Activated T-helper 9 cell treated with anti-CD3 and anti-CD28 coated beads, Interleukin-2, amount 50 U/mL, for 16 hours (primary cell): ENCODE measurements at places on chromosomes 4 and X.

GRCh38 chr4:20430259-20430941 is 178.7 kb downstream of the SLIT2 start:
- no peak for DNase-seq

GRCh38 chr4:40170588-40170987 is 26.2 kb upstream of the RHOH start:
- DNase-seq = no peak

DNA sequence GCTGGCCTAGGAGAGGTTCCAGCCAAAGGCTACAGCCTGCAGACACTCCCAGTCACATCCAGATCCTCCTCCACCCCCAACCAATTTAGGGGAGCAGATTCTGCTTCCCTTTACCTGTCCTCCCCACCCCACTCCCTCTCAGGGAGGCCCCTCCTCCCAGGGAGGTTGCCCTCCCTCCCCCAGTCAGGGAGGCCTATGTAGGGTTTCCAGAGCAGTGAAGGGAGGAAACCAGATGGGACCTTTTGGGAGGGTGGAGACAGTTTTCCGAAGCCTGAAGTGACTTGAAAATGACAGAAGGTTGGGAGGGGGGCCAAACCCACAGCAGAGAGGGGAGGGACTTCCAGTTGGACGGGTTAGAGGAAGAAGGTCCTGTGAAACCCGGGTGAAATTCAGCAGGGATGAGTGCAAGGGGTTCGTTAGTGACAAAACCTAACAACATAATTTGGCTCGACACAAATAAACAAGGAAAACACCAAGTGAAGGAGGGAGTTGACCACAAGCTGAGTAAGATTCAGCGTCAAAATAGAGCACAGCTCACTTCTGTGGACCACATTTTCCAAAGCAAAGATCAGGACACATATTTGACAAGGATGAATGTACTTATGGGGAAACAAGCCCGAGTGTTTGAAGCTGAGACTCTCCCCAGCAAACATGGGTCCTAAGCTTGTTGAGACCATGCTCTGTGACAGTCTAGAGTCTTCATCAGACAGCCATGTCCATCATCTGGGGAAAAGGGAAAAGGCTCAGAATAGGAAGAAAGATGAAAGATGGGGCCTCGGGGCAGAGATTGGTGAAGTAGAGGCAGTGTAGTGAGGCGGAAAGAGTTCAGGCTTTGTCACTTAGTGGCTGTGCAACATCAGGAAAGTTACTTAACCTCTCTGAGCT is 46.4 kb downstream of the PRPS1 start:
- DNase-seq = peak; percentile 17

GRCh38 chr4:49032440-49033161 is 46.5 kb downstream of the CWH43 start:
- DNase-seq = no peak

DNA sequence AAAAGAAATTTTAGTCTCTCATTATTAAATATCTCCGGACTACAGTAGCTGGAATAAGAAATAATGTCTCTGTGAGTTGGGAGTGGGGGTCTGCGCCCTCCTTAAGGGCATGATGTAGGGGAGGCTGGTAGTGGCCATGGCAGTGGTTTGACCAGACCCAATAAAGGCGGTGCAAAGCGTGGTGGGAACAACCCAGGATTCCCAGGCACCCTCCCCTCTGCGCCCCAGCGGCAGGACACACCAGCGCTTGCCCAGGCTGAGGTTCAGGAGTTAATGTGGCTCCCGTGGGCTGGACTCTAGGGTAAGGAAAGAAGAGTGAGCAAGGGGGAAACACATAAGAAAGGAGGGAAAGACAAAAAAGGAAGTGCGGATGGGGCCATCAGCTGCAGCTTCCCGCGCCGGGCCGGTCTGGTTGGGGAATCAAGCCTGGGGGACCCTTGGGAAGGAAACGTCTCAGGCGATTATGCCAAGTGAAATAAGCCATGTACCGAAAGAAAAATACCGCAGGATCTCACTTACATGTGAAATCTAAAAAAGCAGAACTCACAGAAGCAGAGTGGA is 157.5 kb upstream of the SMIM31 start:
- DNase-seq = no peak

- peak; percentile 73 for DNase-seq
These were observed at the start of gene TNIP2 for GRCh38 chr4:2755821-2756690. Gene TNIP2 (minus strand): TSS chr4:2756336. CDS start chr4:2756289, 47 bp downstream.

- DNase-seq = no peak
These were observed 15.3 kb downstream of the BMX start for GRCh38 chrX:15515931-15516330.

DNA sequence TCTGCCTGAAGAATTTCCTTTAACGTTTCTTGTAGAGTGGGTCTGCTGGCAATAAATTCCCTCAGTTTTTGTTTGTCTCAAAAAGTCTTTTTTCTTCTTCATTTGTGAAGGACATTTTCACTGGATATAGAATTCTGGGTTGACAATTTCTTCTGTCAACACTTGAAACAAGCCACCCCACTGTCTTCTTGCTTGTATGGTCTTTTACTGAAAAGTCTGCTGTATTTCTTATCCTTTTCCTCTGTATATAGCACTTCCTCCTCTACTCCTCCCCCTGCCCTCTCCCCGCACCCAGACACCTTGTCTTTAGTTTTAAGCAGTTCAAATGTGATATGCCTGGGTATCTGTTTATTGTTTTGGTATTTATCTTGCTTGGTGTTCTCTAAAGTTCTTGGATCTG is 23.3 kb downstream of the SLC9A7 start:
- no peak for DNase-seq

DNA sequence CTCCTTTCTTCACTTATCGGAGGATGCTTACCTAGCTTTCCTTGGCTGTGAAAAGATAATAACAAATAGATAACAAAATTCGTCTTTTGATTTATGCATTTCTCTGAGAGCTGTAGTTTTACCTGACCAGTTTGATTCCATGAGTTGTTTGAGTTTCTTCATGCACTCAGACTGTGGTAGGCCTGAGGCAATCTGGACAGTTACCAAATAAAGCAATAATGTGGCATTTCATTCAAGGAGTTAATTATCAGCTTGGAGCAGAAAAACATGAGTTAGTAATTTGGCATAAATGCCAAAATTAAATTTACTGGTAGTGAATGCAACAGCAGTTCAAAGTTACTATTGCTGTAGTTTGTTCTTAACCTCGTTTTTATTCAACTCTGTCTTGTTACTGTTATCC is 53.5 kb downstream of the FABP2 start:
- no peak for DNase-seq

DNA sequence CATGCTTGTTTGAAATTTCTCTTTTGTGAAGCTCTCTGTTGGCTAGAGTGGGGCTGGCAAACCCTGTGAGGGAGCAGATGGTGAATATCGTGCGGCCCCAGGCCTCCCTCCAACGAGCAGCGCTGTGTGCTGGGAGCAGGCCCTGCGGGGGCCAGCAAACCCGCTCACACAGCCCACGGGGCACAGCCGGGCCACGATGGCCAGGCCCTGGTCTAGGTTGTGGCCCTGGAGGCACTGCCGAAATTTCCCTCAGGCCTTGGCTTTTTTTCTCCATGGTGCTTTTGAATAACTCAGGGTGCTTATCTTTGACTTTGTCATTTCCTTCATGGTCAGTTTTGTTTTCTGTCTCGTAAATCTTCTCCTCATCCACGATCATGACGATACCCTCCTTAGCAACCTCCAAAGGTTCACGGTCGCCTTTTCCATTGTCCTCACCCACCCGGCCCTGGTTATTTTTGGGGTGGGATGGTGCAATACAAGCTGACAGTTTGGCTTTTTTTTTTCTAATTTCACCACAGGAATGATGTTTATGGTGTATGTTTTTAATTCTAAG is 20.7 kb downstream of the PCGF3 start:
- no peak for DNase-seq

- no peak for DNase-seq
These were observed 41.9 kb downstream of the MAMLD1 start for GRCh38 chrX:150405006-150405405.

DNA sequence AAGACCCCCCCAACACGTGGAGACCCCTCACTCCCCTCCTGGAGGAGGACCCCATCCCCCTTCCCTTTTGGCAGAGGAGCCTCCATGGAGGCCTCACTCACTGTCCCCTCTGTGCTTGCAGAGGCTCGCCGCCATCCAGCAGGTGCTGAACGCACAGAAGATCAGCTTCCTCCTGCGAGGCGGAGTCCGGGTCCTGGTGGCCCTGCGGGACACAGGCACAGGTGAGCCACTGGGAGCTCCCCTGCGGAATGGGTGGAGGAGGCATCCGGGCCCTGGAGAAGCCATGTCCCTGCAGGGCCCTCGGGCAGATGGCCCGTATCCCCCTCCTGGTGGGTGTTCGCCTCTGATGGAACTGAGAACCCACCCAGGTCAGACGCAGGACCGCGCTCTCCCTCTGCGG is 206.5 kb downstream of the AFAP1 start:
- DNase-seq = no peak

DNA sequence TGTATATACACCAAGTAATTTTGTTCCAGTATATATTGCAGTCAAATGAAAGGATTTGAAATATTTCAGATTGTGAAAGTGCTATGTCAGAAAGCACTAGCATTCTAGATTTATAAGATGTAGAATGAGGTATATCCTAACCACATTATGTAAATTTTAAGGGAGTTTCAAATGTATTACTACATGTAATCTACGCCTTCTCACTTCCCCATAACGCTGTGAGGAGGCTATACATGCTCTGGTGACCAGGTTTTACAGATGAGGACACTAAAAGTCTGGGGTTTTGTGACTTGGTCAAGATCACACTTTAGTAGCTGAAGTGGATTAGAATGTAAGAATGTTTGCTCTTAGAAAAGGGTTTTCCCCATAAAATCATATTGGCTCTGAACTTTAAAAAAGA is 8.1 kb downstream of the ENPEP start:
- no peak for DNase-seq

DNA sequence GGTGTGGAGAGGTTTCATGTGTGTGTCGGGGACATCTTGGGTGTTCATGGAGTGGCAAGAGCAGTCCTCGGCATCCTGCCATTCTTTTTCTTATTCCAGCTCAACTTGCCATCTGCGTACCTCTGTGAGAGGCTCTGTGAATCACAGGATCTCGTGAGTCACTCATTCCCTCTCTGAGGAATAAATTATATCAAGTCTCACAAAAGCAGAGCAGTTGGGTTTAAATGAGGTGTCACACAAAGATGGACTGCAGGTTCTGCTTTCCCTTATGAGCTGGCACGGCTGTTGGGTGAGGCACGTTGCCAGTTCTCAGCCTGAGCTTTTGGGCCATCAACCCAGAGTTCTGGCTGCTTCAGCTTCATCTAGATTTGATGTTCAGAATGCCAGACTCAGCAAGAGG is 6.8 kb upstream of the OCIAD2 start:
- no peak for DNase-seq

- peak; percentile 1 for DNase-seq
These were observed 209.3 kb downstream of the UGT8 start for GRCh38 chr4:114807759-114808404.

GRCh38 chr4:39846705-39847104 is 131.0 kb downstream of the PDS5A start:
- DNase-seq = no peak

DNA sequence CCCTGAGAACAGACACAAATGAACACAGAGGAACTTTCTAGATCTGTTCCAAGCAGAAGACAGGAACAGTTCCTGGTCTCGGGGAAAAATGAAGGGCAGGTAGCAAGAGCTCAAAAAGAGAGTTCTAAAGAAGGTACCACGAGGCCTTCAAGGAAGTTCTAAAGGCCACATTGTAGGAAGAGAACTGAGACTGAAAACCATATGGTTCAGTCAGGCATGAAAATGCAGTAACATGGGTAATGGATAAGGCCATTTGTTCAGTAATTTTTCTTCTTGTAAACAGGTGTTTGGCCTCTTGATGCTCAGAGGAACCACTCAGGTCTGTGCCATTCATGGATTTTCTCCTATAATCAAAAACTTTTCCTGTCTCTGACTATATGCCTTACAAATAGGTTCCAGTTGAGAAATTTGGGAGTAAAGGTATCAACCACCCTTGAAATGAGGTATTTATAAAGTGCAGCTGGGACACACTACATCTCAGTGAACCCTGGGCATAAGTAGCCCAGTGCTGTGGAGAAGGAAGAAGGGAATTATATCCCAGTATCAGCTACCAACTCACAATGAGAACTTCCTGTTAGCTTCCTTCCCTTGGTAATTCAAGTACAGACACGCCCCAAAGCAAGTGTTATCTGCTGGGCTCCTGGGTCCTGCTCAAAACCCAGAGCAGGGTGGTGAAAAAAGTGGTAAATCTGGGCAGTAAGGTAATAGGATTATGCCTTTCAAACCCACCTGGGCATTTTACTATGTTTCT is 277.9 kb downstream of the KLHL13 start:
- no peak for DNase-seq

DNA sequence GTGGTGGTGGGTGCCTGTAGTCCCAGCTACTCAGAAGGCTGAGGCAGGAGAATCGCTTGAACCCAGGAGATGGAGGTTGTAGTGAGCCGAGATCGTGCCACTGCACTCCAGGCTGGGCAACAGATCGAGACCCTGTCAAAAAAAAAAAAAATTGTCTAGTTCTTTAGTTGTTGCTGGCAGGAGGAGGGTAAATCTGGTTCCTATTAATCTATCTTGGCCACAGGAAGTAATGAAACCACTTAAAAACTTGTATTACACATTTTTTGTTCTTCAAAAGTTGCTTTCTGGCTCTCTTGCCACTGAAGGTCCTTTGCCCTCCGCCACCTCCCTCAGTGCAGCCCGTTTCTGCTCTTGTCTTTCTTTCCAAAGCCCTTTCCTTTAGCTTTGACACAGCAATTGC is 102.9 kb upstream of the ARSJ start:
- DNase-seq = no peak

DNA sequence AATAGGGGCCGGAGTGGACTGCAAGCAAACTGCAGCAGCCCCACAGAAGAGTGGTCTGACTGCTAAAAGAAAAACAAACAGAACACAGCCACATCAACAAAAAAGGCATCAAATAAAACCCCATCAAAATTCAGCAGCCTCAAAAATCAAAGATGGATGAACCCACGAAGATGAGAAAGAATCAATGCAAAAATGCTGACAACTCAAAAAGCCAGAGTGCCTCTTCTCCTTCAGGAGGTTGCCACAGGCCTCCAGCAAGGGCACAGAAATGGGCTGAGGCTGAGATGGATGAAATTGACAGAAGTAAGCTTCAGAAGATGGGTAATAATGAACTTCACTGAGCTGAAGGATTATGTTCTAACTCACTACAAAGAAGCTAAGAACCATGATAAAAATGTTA is 388.6 kb downstream of the PABPC4L start:
- DNase-seq = no peak

DNA sequence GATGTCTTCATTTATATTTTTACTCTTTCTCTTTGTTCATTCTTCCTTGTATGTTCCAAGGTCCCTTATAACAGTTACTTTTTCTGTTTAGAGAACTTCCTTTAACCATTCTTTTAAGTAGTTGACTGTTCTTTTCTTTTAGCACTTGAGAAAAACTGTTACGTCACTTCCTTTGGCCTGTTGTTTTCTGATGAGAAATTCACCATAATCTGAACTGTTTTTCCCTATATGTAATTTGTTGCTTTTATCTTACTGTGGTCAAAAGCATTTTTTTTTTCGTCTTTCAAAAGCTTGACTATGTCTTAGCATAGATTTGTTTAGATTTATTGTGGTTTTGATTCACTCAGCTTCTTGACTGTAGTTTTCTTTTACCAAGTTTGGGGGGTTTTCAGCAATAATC is 1660.3 kb upstream of the PCDH10 start:
- DNase-seq = no peak

DNA sequence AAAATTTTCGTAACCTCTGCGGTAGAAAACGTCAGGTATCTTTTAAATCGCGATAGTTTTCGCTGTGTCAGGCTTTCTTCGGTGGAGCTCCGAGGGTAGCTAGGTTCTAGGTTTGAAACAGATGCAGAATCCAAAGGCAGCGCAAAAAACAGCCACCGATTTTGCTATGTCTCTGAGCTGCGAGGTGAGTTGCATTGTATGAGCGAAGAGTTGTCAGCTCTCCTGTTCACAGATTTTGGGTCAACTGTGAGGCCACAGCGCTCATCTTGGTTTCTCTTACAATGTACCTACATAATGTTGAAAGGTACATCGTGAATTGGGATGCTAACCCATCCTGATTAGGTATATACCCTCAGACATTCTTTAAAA is 486 bp downstream of the CLCN3 start:
- no peak for DNase-seq
